Lung microvascular endothelial cell (primary cell): ENCODE measurements at places on chromosomes 12 and 14.
A peak's percentile ranks its signal among the peaks of the same experiment; 100 is the strongest.

DNA sequence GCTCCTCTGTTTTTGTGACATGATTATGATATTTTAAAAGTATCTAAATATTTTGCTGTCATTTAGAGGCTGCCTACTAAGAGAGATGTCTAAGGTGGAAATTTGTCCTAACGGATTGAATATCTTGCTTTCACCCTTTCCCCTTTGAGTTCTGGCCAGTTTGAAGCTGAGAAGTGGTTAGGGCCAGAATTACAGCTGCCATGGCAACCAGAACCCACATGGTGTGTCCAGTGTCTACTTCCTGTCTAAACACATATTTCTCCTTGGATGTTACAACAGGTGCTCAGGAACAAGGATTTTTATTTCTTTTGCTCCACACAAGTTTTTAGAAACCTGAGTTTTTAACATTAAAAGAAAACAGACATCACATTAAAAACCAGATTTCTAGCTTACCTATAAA, 335.1 kb upstream of the OR4E1 start:
- DNase-seq, result no peak

- peak; percentile 96 for DNase-seq
Measured at GRCh38 chr14:32509632-32510187, 180.6 kb downstream of the AKAP6 start.

DNA sequence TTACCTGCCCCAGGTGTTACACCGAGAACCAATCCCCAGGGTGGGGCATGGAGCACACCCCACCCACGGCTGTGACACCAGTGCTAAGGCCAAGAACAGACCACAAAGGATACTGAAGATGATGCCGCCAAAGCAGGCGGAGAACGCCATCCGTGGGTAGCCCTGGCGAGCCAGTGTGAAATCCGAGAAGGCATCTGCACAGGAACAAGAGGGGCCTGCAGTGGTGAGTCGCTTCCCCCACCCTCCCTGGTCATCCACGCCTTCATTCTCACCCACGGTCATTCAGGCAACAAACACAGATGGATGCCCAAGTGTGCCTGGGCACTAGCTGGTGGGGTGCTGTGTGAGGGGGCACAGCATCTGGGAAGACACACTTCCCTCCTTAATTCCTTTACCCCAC, 28.5 kb downstream of the SLC8B1 start:
- DNase-seq, result no peak

GRCh38 chr14:82528016-82528415, 994.4 kb upstream of the SEL1L start:
- no peak for DNase-seq

DNA sequence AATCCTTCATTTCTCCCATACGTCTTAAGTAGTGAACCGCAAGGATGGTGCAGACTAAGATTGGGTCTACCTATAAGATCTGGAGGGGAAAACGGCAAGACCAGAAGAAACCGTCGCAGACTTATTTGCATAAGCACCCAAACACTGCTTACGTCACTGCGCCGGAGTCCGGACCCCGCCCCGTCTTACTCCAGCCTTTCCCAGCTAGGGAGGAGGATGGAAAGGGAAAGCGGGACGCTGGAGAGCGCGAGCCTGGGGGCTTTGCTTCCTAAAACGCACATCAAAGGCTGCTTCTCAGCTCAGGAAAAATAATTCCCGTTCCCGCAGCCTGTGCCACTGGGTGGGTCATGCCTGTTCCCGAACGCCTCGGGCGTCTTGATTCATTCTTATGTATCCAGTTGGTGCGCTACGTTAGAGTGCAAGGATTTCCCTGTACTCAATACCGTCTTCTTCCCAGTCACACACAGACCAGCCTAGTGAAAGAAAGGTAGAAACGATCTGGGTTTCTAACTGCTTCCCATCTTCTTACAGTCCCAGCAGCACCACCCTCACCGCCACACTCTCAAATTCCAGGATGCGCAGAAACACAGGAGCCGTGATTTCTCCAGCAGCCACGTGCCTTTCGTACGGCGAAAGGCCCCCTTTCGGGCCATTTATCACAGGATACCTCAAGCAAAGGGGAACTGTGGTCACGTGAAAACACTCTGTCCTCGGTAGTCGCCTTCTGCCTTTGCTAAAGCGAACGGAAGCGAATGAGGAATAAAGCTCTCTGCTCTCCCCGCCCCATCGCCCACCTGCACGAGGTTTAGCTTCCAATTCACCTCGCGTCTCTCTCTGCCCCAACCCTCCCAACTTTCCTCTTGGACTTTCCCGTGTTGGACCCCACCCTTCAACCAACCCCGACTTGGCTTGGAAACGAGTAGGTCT, 1.1 kb downstream of the SLC6A15 start:
- DNase-seq, result peak; percentile 17

DNA sequence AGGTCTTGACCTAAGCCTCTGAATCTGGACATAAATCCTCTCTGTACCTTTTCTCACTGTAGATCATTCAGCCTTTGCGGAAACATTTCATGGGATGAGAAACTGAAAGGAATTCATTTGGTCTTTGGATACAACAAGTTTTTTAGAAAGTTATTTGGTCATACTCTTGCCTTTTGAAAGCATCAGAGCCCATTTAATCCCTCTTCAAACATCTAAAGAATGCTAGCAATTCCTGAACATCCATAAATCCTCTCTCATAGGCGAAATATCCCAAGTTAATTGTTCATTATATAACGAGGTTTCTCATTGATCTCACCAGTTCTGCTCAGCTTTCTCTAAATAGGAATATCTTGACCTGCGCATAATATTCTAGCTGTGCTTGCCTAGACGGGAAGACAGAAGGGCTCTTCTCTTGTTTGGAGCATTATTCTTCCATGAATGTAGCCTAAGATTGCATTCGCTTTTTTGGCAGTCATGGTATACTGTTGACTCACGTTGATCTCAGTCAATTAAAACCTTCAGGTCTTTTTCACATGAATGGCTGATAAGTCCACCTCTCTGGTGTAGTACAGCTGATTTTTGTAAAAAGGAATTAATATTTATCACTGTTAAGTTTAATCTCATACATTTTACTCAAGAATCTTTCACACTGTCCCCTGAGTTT, 24.1 kb downstream of the NTN4 start:
- no peak for DNase-seq
